ENCODE measurements at places on chromosomes 3 and 15. TPM values are rescaled to one million over a fixed set of nuclear protein-coding genes. Genes with fewer than 3 reads are reported as not detected.

GRCh38 chr15:48785195-48785594, 25.7 kb downstream of the CEP152 start:
- H3K4me1 ChIP-seq, result peaks cover 2% of the 10 kb centered on the region
- H3K27ac ChIP-seq, result no peak overlapping the region
- H3K4me3 ChIP-seq, result no peak overlapping the region
- no peaks in the 10 kb centered on the region for H3K27me3 ChIP-seq
- no peak for DNase-seq

- no peaks in the 10 kb centered on the region for H3K27me3 ChIP-seq
- H3K27ac ChIP-seq, result peak overlapping the region; percentile 90
- peak; percentile 99 for DNase-seq
- H3K4me3 ChIP-seq, result peak overlapping the region; percentile 9
- H3K36me3 ChIP-seq, result no peaks in the 10 kb centered on the region
Observed at GRCh38 chr15:55907797-55908196, 85.6 kb downstream of the NEDD4 start.

DNA sequence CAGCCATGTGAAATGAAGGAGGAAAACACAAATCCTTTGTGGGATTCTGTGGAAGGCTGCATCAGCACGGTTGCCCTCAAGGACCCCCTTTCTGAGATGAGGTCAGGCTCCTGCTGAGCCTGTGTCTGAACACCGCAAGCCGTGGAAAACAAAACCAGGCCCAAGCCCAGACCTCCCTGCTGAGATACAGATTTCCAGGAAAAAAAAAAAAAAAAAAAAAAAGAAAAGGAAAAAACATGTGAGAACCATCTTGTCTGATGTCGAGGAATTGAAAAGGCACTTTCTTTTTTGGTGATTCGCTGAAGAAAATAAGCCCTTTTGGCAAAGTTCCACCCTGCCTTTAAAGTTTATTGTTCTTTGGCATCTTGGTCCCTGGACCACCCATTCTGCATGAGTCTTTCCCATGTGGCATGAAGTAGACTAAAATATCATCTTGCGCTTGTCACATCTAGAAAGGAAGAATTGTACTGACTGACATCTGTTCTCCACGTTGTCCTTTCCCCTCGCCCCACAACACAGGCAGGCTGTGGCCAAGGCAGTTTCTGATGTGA, 117.6 kb downstream of the CHST2 start:
- peaks cover 2% of the 10 kb centered on the region for H3K4me1 ChIP-seq
- no peaks in the 10 kb centered on the region for H3K36me3 ChIP-seq
- DNase-seq, result no peak
- no peak overlapping the region for H3K27ac ChIP-seq
- no peak overlapping the region for H3K4me3 ChIP-seq

GRCh38 chr3:1960506-1960905, 138.2 kb upstream of the CNTN4 start:
- H3K4me3 ChIP-seq, result no peak overlapping the region
- H3K27me3 ChIP-seq, result no peaks in the 10 kb centered on the region
- no peaks in the 10 kb centered on the region for H3K36me3 ChIP-seq
- H3K4me1 ChIP-seq, result no peaks in the 10 kb centered on the region
- no peak overlapping the region for H3K27ac ChIP-seq
- no peak for DNase-seq

- peak; percentile 39 for DNase-seq
- no peaks in the 10 kb centered on the region for H3K27me3 ChIP-seq
- H3K27ac ChIP-seq, result no peak overlapping the region
- H3K36me3 ChIP-seq, result no peaks in the 10 kb centered on the region
Observed at GRCh38 chr3:167032267-167032876, 347.7 kb downstream of the ZBBX start.

GRCh38 chr3:148880681-148881080, 15.6 kb downstream of the CPA3 start:
- no peaks in the 10 kb centered on the region for H3K36me3 ChIP-seq
- peaks cover 1% of the 10 kb centered on the region for H3K4me1 ChIP-seq
- no peaks in the 10 kb centered on the region for H3K27me3 ChIP-seq
- DNase-seq, result no peak

DNA sequence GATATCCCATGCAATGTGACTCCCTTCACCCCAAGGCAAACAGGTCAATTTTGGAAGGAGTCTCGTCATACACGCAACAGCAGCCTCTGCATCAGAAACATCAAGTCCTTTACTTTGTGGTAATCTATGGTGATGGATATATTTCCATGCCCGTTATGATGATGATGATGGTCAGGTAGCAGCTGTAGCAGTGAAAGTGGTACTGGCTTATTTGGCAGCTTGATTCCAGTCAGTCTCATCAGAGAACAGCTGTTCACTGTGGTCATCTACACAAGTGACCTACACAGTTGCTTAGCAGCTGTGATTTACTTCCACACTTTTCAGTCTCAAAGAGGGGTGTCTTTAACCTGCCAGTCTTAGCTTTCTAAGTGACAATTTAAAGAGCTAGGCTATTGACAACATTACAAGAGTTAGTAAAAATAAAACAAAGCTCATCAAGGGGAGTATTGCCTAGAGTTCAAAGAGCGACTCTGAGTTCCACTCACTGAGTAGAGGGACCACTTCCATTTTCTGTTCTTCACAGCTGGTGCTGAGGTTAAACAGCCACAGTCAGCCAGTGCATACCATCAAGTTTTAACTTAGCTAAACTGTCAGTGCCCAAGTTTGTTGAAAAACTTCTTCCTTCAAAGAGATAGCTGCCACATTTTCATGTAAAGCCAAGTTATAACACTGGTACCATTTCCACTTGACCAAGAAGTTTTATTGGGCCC, 587.4 kb upstream of the KCNMB2 start:
- no peaks in the 10 kb centered on the region for H3K36me3 ChIP-seq

DNA sequence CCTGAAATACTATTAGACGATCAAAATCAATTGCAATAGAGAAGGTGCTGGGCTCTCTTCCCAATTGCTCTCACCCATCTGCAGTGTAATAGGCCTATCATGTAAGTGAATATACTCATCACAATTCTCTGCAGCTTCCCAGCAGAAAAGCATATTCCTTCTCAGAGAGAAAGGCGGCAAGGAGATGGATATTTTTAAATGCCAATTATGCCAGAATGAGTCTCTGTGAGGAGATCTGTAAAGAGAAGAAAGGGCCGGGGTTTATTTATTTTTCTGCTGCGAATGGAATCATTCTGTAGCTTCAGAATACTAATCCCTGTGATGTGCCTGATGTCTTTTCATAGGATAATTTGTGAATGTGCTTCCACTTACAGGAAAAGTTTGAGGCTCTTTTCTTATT, 112.0 kb downstream of the APBA2 start:
- no peaks in the 10 kb centered on the region for H3K27me3 ChIP-seq
- no peak overlapping the region for H3K4me3 ChIP-seq
- peaks cover 5% of the 10 kb centered on the region for H3K36me3 ChIP-seq
- DNase-seq, result no peak
- peaks cover 7% of the 10 kb centered on the region for H3K4me1 ChIP-seq

DNA sequence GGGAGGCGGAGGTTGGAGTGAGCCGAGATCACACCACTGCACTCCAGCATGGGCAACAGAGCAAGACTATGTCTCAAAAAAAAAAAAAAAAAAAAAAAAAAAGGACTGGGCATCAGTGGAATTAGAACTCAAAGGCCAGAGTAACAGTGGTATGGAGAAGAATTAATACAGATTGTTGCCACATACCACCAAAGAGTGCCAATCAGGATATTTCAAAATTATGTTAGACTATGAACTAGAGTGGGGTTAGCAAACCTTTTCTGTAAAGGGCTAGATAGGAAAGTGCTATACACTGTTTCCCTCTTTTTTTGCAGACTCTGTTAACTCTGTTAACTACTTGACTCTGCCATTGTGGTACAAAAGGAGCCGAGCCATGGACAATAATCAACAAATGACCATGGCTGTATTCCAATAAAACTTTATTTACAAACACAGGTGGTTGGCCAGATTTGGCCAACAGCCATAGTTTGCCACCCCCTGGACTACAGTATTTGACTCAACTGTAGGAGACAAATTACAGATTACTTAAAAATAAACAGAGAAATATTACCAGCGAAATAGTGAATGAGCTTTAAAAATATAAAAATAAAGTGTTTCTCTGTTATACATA, 28.6 kb downstream of the DPH3 start:
- no peaks in the 10 kb centered on the region for H3K36me3 ChIP-seq
- H3K27ac ChIP-seq, result no peak overlapping the region
- no peaks in the 10 kb centered on the region for H3K27me3 ChIP-seq
- H3K4me1 ChIP-seq, result peaks cover 6% of the 10 kb centered on the region
- DNase-seq, result no peak

DNA sequence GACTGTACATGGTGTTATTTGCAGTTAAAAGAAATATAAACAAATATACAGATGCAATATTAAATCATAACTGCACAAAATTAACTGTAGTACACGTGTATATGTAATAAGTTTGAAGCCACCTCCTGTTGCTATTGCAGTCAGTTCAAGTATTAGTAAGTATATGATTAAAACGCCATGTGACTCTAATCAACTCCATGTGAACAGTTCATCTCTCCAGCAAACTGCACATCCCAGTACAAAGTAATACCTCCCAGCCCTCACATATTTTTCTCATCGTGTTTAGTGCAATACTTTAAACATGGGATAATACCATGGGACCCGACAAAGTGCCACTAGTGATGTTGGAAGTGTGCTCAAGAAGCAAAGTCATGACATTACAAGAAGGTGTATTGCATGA, 34.6 kb downstream of the PDCD10 start:
- no peak overlapping the region for H3K4me3 ChIP-seq
- no peaks in the 10 kb centered on the region for H3K4me1 ChIP-seq
- no peaks in the 10 kb centered on the region for H3K36me3 ChIP-seq

GRCh38 chr3:40961104-40961857, 238.0 kb upstream of the CTNNB1 start:
- no peaks in the 10 kb centered on the region for H3K36me3 ChIP-seq
- H3K27ac ChIP-seq, result no peak overlapping the region
- H3K4me1 ChIP-seq, result no peaks in the 10 kb centered on the region
- no peak overlapping the region for H3K4me3 ChIP-seq
- no peaks in the 10 kb centered on the region for H3K27me3 ChIP-seq
- no peak for DNase-seq

- H3K27ac ChIP-seq, result no peak overlapping the region
- no peak overlapping the region for H3K4me3 ChIP-seq
- DNase-seq, result no peak
Observed at GRCh38 chr15:31051496-31052080, 49.9 kb downstream of the TRPM1 start.

- peaks cover 11% of the 10 kb centered on the region for H3K36me3 ChIP-seq
- H3K27me3 ChIP-seq, result no peaks in the 10 kb centered on the region
- no peak overlapping the region for H3K27ac ChIP-seq
- H3K4me3 ChIP-seq, result no peak overlapping the region
Observed at GRCh38 chr3:56612146-56612545, 55.2 kb downstream of the CCDC66 start.

DNA sequence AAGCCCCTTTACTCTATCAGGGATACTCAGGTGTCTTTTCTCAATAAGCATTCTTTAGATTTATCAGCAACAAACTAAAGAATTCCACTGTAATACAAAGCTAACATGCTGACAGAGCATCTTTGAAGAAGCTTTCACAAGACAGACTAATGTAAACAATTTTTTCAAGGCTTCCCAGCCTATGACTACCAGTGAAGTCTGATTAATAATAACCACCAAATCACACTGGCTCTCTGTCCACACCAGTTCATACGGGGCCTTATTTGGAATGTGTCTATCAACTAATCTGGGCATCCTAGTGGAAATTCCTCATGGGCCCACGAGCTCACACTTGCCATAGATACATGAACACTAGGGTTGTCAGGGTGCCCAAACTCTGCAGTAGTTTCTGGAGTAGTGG, 84.5 kb downstream of the EFL1 start:
- peaks cover 9% of the 10 kb centered on the region for H3K4me1 ChIP-seq
- H3K27me3 ChIP-seq, result no peaks in the 10 kb centered on the region
- no peaks in the 10 kb centered on the region for H3K36me3 ChIP-seq
- no peak overlapping the region for H3K4me3 ChIP-seq
- no peak overlapping the region for H3K27ac ChIP-seq

Gene MORC1
- total RNA-seq, result not detected

Gene CHL1
- 1.6 TPM for total RNA-seq

Gene A4GNT
- not detected for total RNA-seq
